Muscle of back (tissue), 13 donors: ENCODE measurements at places on chromosomes 2 and 18. TPM values are rescaled to one million over a fixed set of nuclear protein-coding genes. Genes with fewer than 3 reads are reported as not detected.

The ABHD1 gene
- polyA plus RNA-seq = 0.17 TPM

The GNLY gene
- polyA plus RNA-seq = 2.1 TPM

The DNPEP gene
- 36.5 TPM for polyA plus RNA-seq

The PTPRN gene
- 0.51 TPM for polyA plus RNA-seq

The SPTBN1 gene
- polyA plus RNA-seq = 292 TPM

The TPO gene
- polyA plus RNA-seq = 0.23 TPM

The DNER gene
- 2.1 TPM for polyA plus RNA-seq
